Endodermal cell (in vitro differentiated cells): ENCODE measurements at places on chromosomes 6 and 20. TPM values are rescaled to one million over a fixed set of nuclear protein-coding genes. Genes with fewer than 3 reads are reported as not detected.

- DNase-seq: peak; percentile 52
These were observed 20.0 kb upstream of the ZNFX1 start for GRCh38 chr20:49297605-49298530.

GRCh38 chr6:170260686-170261085, 30.2 kb downstream of the DLL1 start:
- no peak for DNase-seq

LTB gene
- 1.2 to 10.6 TPM (median 1.3 TPM) in 3 replicates for total RNA-seq

DNA sequence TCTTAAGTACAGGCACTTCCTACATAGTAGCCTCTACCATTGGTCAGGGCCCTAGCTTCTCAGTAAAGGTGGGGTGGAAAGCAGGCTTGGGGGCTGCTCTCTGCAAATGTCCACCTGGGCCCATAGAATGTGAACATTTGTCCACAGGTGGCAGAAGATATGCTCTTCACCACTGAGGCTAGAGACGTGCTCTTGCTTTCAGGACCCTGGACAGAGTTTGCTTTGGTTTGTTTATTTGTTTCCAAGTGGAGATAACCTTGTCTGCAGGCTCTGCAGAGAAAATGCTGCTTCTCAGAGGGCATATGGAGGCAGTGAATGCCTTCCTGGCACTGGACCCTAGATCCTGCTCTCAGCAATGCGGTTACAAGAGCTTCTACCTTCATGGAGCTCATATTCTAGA, 129.0 kb downstream of the F13A1 start:
- DNase-seq: peak; percentile 78

DNA sequence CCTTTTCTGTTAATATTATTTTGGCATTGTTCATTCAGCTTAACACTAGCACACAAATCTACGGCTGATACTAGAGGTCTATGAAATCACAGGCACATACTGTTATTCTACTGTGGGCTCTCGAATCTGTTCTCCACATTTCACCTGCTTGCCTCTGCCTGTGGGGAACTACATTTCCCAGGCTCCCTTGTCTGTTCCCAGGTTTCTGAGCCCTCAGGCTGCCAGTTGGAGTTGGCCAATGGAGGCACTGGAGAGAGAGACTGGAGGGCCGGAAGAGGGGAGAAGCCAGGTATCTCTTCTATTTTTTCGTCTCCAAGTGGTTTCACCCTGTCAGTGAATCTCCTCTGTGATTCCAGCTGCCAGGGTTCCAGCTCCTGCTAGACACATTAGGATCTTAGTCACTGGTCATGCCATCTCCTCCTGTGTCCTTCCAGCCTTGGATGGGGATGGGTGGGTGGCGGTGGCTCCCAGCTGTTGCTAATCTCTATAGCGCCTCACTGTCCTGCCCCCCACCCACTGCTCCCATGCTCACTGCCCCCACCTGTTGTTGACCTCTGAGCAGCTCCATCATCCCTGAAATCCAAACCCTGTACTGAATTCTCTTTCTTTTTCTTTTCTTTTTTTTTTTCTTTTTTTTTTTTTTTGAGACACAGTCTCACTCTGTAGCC, 188.2 kb downstream of the LRFN2 start:
- DNase-seq: peak; percentile 84

TRIM15 gene
- total RNA-seq: not detected in 2 replicates

DNA sequence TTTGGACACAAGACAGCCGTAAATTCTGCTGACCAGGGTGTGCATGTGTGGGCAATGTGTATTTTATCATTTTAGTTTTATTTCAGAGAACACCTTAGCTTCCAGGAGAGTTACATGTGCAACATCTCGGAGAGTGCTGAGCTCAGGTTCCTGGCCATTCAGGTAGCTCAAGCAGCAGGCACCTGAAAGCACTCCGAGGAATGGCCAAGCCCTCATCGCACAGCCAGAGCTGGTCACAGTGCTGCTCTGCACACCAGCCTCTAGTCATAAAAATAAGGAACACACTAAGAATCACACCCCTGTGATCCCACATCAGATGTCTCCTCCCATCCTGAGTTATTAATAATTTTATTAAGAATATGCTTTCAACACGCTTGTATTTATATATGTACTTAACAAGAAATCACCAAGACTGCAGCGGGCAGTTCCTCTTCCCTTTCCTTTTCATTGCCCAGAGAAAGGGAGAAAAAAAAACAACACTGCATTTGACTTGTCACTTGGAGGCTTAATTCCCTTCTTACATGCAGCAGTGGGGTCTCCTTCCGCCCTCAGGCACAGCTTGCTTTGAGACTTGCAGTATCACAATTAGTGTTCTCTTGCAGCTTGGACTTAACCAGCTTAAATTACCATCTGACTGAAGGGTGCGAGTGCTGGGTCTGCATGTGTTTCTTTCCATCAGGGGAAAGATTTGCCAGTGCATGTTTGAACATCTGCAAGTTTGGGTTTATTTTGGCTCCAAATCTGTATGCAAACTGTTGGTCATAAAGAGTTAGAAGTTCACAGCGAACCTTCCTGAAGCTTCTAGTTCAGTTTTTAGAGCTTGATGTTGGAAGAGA, 36.0 kb upstream of the IRF4 start:
- no peak for DNase-seq

DNA sequence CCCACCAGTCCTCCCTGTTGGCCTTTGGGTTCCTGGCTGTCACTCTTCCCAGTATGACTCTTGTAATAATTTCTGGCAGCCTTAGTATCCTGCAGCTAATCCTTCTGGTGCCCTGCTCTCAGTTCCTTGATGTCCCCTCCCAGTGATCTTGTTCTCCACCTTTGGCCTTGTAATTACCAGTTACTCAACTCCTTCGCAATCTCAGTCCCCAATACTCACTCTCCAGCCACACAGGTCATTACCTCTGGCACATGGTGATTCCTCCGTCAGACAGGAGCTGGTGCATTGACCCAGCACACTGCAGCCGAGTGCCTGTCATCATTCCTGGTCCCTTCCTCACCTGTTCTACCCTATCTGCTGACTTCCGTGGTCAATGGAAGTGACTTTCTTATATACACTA, 101.4 kb downstream of the FAM120B start:
- no peak for DNase-seq

UNC93A gene
- 0.59 to 3.1 TPM (median 2.0 TPM) in 3 replicates for total RNA-seq

DNA sequence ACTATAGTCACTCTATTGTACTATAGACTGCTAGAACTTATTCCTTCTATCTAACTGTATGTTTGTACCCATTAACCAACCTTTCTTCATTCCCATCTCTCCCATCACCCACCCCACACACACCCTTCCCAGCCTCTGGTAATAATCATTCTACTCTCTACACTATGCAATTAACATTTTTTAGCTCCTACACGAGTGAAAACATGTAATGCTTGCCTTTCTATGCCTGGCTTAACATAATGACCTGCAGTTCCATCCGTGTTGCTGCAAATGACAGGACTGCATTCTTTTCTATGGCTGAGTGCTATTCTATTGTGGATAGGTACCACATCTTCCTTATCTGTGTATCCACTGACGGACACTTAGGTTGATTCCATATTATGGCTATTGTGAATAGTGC, 95.5 kb downstream of the ALDH8A1 start:
- no peak for DNase-seq

DNA sequence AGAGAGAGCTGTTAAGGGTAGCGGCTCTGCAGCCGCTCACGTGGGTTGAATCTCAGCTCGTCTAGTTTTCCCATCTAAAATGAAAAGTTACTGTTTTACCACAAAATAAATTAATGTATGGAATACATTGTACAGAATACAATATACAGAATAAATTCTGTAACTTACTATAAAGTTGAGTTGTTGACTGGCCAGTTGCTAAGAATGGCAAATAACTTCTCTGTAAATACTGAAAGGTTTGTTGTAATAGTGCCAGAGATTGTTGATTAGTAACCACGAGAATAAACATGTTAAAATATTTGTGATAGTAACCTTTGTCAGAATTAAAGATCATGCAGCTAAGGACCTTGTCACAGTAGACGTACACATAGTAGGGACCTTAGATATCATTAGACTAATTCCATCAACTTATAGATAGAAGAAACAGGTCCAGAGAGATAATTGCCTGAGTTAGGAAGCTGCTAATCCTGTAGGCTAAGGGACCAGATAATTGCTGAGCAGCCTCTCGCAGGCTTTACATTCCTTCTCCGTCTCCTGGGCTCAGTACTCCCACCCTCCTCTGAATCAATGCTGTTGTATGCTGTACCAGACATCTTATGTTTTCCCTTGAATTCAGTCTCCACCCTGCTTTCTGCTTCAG, 544 bp upstream of the NRM start:
- no peak for DNase-seq

- DNase-seq: no peak
These were observed 335.8 kb upstream of the NT5E start for GRCh38 chr6:85113934-85114580.

IP6K3 gene
- total RNA-seq: not detected in 2 replicates

GRCh38 chr6:63923139-63923739, 287.6 kb downstream of the PHF3 start:
- no peak for DNase-seq
